ENCODE measurements at places on chromosomes 6 and 20.

- no peak for DNase-seq
Measured at GRCh38 chr20:57372157-57372556, 19.0 kb upstream of the RBM38 start.

DNA sequence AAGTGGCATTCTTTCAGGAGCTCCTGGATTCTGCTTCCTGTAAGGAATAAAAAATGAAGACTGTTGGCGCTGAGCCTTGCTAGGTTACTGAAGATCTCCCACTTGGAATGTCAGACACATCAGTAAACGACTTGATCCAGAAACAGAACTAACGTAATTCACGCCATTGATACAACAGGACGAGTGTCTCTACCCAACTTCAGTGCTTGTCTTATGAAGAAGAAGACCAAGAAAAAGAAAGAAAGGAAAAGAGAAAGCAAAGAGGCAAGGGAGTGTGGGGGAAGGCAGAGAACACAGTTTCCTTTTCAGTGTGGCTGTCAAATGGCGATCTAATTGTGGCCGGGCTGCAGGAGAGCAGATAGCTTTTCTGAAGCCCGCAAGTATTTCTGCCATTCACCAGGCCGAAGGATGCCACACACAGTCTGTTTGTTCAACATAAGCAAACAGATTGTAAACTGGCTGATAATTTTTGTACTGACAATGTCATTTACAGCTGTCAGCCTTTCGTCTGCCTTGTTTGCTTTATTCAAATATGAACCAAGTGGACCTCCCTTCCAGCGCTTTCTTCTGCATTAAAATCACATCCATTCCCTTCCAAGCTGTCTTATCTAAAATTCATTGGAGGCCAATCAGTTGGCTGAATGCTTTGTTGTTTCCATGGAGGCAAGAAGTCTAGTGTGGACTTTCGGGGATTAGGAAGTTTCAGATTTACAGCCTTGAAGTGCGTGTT lies 180.6 kb downstream of the FOXA2 start:
- no peak for DNase-seq

DNA sequence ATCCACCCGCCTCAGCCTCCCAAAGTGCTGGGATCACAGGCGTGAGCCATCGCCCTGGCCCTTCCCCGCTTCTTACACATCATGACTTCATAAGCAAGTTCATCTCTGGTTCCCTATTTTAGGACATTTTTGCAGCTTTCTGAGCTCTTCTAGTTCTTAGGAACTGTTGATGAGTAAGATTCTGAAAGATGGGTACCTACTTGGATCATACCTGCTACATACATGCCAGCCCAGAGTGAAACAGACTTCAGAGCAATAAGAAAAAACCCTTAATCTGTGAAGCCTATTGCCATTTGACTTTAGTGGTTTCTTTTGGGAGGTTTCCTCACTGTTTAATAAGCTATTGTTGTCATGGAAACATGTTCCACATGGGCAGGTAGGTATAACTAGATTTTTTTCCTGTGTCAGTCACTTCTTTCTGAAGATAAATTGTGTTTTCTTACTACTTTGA lies 27.9 kb upstream of the TMEM217 start:
- DNase-seq: no peak

DNA sequence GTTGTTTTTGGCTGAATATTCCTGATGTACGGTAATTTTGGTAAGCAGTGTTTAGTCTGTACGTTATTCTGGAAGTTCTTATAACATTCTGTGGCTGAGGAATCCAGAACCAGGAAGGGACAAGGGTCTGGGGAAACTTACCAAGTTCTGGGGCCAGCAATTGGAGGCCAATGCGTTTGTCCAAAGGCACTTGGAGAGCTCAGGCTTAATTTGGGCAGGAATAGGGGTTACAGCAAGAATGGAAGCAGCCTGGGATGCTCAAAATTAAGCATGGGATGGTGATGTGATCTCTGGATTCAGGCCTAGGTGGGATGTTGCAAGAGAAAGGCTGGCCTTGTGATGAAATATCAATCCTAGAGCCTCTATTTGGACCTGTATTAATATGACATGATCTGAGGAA lies 235.2 kb upstream of the NOX3 start:
- no peak for DNase-seq
